ENCODE measurements at places on chromosomes 2 and 18. TPM values are rescaled to one million over a fixed set of nuclear protein-coding genes. Genes with fewer than 3 reads are reported as not detected.

PARD3B gene
- total RNA-seq = 0.77 TPM

KLHL41 gene
- 0.08 TPM for total RNA-seq

FAP gene
- total RNA-seq = not detected

VAMP5 gene
- total RNA-seq = 61.5 TPM

AFF3 gene
- total RNA-seq = 7.4 TPM

UPP2 gene
- not detected for total RNA-seq

LOXHD1 gene
- 0.35 TPM for total RNA-seq

UCN gene
- 2.8 TPM for total RNA-seq

Data from activated CD4-positive, alpha-beta T cell treated with anti-CD3 and anti-CD28 coated beads, Interleukin-2, amount 10 ng/mL, durations not matched to agents 7 days and 5 days (primary cell).